Esophagus squamous epithelium (tissue), 5 donors: ENCODE measurements at places on chromosomes 3 and 15.

- DNase-seq, result no peak
Observed at GRCh38 chr3:174959556-174960065, 100.5 kb downstream of the NAALADL2 start.

DNA sequence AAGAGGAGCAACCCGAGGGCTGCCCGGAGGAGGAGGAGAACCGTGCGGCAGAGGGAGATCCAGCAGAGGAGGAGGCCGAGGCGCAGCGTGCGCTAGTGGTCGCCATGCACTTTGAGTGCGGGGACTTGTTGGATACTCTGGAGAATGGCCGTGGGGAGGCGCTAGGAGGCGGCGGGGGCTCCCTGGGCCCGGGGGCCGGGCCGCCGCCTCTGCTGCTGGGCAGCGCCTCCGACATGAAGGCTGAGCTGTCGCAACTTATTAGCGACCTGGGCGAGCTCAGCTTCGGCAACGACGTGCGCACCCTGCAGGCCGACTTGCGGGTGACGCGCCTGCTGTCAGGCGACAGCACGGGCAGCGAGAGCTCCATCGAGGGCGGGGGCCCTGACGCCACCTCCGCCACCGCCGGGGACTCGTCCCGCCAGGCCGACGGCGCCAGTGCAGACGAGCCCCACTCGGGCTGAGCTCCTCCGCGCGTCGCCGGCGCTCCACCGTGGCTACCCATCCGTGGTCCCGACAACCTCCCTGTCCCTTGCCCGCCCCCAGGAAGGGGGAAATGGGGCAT, 2.0 kb downstream of the FAM43A start:
- DNase-seq, result no peak

DNA sequence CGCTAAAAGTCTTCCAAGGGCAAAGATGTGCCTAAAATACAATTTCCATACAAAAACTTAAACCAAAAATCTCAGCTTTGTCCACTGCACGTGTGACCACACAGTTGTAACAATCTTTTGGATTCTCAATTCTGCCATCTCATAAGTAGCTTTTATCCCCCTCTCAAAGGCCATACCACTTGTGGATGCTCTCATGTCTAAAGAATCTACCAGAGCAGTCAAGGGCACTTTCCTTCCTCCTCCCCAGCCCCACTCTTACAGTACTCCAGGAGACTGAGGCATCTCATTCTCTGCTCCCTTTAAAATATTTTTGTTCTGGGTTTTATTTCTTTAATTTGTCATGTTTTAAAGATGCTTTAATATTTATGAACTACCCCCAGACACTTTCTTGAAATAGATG, 102.3 kb upstream of the PFN2 start:
- no peak for DNase-seq

DNA sequence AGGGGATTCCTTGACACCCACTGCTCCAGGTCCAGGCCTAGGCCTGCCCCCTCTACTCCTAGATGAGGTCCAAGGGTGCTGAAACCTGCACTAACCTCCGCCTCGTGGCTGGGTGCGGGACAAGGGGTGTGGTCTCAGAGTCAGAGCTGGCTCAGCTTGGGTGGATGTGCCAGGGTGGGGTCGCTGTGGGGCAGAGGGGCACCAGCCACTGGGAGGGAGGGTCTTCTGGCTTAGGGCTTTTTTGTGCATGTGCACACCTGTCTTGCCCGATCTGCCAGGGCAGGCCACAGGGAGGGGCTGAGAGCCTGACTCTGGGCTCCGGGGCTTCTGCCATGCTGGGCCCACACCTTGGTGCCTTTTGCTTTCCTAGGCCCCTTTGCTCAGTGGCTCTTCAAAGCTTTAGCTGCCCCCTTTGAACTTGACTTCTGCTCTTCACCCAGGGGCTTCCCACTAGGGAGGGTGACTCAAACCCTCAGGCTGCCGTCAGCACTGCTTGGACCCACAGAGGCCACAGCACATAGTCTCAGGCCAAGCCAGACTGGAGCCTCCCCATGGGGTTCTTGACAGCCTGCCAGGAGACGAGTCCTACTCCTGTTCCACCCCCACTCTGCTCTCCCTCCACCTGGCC, 73.0 kb downstream of the KLF13 start:
- DNase-seq, result no peak

DNA sequence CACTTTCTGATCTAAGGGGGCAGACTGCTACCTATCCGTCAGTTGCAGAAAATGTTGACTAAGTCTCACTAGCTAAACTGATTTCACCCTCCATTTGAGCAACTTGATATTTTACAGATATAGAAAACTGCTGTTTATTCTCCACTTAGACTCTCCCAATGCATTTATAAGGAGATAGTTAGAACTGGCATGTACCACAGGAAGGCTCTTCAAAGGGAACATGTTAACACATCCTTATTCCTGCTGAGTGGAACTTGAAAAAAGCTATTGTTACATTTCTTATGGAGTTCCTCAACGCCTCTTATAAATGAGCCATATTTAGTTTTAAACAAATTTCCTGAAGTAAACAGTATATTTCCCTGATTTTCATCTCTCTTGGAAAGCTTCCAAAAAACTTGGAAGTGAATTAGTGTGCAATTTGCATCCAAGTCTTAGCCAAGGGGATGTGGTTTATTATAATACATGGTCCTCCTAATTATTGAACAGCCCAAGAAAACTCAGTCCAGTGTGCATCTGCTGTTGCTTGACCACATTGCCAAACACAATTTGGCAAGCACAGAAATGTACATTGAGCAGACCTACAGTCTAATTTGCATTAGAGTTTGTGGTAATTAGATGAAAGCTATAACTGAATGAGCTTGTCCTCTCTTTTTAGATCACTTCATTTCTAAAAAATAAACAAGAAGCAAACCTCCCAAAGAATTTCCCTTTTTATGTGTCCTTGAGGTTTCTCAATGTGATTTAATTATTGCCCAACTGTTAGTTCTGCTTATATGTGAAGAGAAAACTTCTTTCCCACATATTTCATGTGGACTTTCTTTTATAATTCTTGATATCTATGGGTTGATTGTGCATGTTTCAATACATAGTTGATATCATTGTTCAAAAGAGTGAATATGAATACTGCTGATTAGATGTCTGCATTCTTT, 72.6 kb upstream of the DPH6 start:
- no peak for DNase-seq

- DNase-seq, result no peak
Observed at GRCh38 chr3:52004163-52004787, 8.6 kb upstream of the RPL29 start.

GRCh38 chr15:90902840-90903732, at the start of gene MAN2A2:
TSS of gene MAN2A2 (plus strand) at chr15:90903302. CDS start at chr15:90904208, 906 bp downstream.
- no peak for DNase-seq

- no peak for DNase-seq
Observed at GRCh38 chr3:127061641-127062040, 78.7 kb downstream of the PLXNA1 start.

DNA sequence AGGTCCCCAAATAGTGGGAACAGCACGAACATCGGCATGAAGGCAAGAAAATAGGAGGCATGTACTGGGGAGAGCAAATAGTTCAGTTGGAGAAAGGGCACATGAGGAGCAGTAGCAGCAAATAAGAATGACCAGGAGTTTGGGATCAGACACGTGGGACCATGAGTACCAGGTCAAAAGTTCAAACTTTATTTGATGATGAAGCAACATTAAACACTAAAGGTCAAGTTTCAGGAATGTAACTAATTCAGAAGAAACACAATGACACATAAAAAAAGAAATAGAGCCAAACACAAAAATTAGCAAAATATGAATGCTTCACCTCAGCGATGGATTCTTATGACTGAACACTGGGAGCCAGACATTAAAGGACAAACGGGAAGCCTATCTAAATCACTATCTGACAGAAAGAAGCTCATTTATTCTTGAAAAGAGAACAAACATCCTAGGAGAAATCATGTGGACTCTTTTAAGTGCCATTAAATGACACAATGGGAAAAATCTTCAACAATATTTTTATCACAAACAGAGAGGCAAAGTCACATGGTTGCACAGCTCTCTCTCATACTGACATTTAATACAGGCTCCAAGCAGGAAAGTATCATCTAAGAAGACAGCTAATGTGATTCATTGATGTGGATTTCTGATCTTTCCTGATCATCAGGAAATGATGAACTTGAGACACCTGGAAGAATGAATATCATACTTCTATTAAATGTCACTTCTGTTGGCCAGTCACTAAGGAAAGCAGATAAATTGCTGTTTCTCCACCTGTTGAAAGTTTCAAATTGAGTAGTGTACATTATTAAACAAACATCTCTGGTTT, 216.9 kb upstream of the THBS1 start:
- DNase-seq, result no peak

- no peak for DNase-seq
Observed at GRCh38 chr3:30342318-30343060, 263.9 kb upstream of the TGFBR2 start.

GRCh38 chr3:37014620-37015019, 21.3 kb downstream of the MLH1 start:
- no peak for DNase-seq

- DNase-seq, result no peak
Observed at GRCh38 chr3:164459521-164460151, 618.7 kb downstream of the SI start.

DNA sequence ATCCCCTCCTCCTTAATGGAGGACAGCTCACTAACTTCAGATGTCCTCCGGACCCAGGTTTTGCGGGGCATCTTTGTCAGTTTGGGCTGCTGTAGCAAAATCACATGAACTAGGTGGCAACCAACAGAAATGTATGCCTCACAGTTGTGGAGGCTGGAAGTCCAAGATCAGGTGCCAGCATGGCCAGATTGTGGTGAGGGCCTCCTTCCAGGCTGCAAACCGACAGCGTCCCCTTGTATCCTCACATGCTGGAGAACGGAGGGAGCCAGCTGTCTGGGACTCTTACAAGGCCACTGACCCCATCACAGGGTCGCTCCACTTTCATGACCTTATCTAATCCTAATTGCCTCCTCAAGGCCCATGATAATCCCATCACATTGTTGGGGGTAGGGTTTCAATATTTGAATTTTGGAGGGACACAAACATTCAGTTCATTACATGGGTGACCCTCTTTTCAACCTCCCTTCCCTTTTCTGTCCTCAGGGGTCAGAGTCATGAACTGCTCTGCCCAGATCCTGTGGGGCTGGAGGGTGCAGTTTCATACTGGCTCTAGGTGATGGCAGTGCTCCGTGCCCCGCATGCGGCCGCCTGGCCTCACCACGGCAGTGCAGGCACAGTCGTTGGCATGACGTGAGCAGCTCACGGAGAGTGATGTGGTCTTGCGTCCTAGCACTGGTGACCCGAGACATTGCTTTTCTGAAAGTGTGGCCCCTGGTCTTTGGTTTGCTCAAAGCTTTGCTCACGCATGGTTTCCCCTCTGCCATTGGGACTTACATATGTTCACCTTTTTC, 58.4 kb downstream of the DNASE1L3 start:
- DNase-seq, result no peak

GRCh38 chr15:73368301-73369136, at the start of gene HCN4:
TSS of gene HCN4 (minus strand) at chr15:73368958. CDS start at chr15:73368270, 688 bp downstream.
- no peak for DNase-seq

- no peak for DNase-seq
Observed at GRCh38 chr15:88382482-88382983, 84.7 kb downstream of the MRPL46 start.

GRCh38 chr3:175477651-175478224, 618.6 kb downstream of the NAALADL2 start:
- no peak for DNase-seq

GRCh38 chr3:152899306-152899705, 64.4 kb downstream of the P2RY1 start:
- DNase-seq, result no peak

DNA sequence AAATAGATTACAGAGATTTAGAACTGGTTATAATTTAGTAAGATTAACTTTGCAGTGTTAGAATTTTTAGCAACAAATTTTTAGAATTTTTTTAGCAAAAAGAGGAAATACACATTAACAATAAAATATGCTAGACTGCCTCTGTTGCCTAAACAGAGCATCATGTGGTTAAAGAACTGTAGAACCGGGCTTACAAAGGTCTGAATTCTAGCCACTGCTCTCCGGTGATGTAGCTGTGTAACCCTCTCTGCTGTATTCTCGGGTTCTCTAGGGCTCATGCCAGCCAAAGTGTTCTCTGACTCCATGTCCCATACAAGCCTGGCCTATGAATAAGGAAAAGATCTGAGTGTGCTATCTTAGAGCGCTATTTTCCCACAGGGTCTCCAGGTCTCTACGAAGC, 2.9 kb upstream of the P2RY12 start:
- no peak for DNase-seq

DNA sequence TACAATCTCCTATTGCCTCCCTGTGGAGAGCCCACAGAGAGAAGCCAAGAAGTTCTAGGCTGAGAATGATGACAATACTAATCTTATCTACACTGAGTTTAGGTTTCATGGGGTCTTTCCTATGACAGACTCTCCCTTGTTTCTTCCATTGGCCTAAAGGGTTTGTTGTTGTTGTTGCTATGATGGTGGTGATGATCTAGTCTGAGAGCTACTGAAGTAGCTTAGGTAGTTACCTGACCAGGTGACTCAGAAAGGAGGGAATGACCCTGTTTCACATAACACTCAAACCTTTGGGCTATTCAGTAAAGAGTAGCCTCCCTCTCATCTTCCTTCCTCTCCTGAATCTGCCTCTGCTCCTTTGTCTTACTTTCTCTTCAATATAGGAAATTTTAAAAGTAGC, 170.2 kb downstream of the GMNC start:
- DNase-seq, result no peak

DNA sequence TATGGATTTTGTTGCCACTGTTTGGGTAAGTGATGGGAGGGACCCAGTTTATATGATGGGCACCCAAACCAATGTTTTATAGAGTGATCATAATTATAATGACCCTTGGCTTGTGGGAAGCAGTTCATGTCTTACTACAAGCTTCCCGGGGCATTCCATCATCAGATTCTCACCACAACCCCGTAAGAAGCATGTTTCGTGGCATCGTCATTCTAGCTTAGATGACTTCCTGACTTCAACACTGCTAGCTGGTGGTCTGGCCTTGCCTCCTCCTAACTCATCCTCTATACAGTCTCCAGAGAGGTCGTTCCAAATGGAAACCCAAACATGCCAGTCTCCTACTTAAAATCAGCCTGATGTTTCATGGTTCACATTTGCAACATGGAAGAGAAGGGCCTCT, 226.9 kb downstream of the ADAMTS9 start:
- DNase-seq, result no peak

DNA sequence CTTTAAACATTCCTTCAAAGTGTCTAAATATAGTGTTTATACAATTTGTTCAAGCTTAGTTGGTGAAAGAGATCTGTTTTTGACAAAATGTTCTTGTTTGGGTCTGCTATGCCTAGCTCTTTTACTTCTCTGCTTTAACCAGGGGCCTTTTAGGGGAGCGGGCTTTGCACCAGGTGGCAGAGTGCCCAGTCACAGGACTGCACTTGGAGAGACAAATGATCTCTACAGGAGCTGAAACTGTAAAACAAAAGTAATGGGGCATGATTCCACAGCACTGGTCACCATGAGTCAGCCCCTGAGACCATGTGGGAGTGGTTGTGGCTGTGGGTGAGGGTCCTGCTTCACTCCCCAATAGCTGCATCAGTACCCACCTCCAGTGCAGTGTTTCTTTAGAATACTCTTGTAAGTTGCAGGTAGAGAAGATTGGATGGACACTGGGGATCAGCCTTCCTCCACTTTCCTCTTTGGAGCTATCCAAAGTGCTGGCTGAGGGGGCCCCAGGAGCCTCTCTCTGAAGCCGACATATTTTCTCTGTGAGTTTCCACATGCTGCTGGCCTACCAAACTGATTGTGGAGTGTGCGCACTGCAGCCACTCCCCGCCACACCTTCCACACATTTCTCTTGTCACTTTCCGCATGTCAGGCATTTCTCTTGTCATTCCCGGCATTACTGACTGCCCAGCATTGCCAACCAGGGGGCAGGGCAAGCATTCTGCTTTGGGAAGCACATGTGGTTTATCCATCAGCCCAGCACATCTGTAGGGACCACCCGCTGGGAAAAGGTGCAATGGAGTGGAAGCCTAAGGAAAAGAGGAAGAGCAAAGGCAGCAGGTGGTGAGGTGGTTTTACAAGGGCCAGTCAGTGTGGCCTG, 110.0 kb downstream of the EPHB1 start:
- no peak for DNase-seq
